Sigmoid colon (tissue), 7 donors: ENCODE measurements at places on chromosomes 12 and 14. TPM values are rescaled to one million over a fixed set of nuclear protein-coding genes. Genes with fewer than 3 reads are reported as not detected.
A peak's percentile ranks its signal among the peaks of the same experiment; 100 is the strongest.

- DNase-seq = no peak
Observed at GRCh38 chr12:19759227-19759626, 319.9 kb downstream of the AEBP2 start.

GRCh38 chr14:68135028-68135427 lies 315.4 kb downstream of the RAD51B start:
- DNase-seq = no peak

DNA sequence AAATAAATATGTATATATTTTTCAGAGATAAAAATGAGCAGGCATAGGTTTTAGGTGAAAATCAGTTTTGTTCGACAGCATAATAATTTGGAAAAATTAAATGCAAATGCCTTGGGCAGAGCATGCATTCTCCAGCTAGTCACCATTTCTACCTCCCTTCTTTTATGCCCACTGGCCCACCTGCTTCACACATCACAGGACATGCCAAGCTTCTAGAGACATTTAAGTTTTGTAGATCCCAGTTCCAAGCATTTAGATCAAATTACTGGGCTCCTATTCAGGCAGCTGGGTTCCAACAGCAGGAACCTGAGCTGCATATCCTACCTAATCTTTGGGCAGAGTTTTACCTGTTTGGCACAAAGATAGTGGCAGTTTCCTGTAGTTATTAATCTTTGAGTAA lies 67.6 kb upstream of the SLC38A4 start:
- DNase-seq = no peak

GRCh38 chr12:93008044-93008778 lies 79.1 kb upstream of the EEA1 start:
- no peak for DNase-seq

GRCh38 chr12:54060174-54060974 lies 6.7 kb downstream of the HOXC4 start:
- no peak for DNase-seq

DNA sequence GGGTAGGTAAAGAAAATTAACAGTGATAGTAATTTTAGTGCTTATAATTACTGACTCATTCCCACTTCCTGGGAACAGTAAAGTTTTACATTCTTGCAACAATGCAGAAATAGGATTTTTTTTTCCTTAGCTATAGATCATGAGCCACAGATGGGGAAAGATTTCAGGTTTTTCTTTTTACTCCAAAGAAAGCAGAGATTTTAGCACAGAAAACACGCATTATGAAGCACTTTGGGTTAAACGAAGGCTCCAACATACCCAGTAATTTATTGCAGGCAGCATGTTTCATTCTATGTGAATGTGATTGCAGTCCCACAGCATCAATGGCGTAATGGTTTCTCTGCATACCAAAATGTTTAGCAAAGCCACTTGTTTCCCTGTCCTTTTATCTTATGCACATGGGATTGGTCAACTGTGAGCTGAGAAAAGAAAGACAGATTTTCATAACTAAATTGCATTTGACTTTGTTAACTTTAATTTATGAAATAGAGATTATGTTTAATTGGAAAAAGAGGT lies 124.6 kb upstream of the E2F7 start:
- no peak for DNase-seq

DNA sequence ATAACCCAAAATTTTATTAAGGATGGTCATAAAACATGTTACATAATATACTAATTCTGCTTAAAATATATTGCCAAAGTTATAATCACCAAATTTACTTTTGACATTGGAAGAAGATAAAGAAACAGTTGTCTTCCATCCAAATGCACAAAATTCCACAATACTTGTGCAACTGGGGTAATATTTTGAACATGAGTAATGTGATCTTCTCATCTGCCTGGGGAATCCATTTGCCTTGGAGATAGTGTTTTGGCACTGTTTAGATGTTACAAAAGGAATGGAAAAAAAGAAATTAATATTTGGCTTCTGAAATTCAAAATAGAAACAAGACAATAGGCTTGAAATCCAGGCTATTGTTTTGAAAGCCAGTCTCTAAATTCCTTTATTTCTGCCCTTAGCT lies 9.1 kb downstream of the GPR19 start:
- no peak for DNase-seq

DNA sequence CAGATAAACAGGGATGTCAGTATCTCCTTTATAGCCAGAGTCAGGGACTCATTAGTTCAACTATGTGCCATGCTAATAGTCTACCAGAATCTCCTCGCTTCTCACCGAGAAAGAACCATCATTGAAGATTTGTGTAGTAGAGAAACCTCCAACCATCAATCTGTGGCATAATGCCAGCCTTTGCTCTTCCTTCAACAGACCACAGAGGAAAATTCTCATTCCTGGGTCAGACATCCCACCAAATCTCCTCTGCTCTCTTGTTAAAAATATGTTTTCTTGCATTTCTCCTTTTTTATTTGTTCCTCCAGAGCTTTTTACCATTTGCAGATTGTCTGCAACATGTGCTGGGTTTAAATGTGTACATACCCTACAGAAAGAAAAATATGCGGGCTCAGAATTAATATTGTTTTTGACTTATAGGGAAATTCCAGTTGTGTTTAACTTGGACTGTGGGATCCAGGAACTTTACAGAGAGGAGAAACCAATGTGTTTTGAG lies 64.9 kb downstream of the LLPH start:
- no peak for DNase-seq

DNA sequence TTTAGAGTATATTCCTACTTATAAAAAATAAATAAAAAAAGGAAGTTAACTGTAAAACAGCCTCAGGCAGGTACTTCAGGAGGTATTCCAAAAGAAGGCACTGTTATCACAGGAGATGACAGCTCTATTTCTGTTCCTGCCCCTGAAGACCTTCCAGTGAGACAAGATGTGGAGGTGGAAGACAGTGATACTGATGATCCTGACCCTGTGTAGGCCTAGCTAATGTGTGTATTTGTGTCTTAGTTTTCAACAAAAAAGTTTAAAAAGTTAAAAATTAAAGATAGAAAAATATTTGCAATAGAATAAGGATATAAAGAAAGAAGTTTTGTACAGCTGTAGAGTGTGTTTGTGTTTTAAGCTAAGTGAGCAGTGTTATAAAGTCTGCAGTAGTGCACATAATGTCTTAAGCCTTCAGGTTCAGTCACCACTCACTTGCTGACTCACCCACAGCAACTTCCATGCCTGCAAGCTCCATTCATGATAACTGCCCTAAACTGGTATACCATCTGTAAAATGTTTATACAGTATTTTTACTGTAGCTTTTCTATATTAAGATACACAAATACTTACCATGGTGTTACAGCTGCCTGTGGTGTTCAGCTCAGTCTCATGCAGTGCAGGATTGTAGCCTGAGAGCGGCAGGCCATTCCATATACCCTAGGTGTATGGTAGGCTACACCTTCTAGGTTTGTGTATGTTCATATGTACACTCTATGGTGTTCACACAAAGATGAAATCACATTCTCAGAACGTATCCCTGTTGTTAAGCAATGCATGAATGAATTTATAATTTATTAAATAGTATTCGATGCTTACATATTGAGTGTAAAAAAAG lies 121.1 kb downstream of the ANO6 start:
- no peak for DNase-seq

DNA sequence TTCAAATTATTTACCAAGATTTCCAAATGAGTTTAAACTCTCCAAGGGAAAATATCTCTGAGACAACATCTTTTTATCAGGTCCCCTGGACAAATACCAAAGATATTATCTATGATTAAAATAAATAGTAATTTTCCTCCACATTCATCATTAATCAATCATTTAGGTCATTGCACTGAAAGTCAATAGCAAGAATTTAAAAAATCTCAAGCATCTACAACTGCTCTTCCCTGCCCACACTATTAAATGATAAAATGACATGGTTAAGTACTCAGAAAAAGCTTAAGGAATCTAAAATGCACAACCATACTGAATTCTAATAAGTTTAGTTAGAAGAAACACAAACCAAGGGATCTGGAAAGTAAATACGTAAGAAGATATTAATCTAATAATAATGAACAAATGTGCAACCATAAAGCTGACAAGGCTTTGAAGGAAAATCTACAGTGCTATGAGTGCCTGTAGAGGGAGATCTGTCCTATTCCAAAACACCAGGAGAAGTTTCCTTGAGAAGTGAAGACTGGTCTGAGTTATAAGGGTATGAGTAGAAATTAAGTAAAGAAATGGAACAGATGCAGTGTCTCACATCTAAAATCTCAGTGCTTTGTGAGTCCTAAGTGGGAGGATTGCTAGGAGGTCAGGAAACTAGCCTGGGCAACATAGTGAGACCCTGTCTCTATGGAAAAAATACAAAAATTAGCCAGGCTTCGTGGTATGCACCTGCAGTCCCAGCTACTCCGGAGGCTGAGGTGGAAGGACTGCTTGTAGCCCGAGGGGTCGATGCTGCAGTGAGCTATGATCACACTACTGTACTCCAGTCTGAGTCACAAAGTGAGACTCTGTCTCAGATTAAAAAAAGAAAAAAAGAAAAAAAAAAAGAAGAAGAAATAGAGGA lies 19.2 kb downstream of the INTS13 start:
- DNase-seq = no peak

- DNase-seq = no peak
Observed at GRCh38 chr12:468671-469389, 9.1 kb downstream of the B4GALNT3 start.

DNA sequence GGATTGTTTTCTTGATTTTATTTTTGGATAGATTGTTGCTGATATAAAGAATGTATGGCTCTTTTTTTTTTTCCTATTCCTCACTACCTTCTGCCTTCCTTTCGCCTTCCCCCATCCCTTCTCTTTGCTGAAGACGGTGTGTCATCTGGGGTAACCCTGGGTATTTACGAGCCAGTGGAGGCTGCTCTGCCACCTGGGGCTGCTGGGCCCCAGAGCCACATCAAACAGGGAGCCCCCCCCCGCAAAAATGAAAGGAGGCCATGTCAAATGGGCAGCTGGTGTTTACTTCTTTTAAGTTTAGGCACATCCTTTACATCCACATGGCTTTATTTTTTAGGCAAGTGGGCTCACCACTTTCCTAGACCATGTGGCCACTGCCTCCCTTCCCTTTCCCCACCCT lies 25.4 kb downstream of the CHST11 start:
- no peak for DNase-seq

DNA sequence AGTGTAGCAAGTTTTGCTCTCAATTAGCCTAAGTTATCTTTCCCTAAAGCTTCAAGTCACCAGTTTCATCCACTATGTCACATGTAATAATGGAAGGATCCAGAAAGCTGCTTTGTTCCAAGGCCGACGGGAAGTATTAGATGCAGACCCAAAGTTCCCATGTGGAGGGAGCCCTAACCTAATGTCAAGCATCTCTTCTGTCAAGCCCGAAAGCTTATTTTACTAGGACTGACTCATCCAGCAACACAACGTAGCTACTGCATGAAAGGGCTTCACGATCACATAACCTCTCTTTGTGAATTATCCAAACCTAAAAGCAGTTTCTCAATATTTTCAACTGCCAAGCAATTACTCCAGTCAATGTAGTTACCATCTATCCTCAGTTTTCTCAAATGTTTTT lies 133.4 kb downstream of the SLC6A15 start:
- no peak for DNase-seq

DNA sequence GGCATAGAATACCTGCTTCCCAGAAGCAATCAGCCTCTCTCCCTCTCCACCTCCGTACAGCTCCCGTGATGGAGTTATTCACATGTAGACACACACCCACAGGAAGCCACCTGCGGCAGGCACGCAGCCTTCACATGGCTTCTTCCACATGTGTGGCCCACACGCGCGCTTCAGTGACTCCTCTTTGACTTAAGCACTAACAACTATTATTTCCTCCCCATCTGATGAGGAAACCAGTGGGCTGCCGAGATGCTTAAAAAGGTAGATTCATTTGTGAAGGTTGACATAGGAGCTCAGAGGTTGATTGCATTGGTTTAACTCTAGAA lies 69.3 kb downstream of the PRMT8 start:
- DNase-seq = no peak

- DNase-seq = no peak
Observed at GRCh38 chr14:61461808-61462275, 140.5 kb downstream of the PRKCH start.

GRCh38 chr14:100350986-100351385 lies 27.8 kb downstream of the SLC25A47 start:
- no peak for DNase-seq

DNA sequence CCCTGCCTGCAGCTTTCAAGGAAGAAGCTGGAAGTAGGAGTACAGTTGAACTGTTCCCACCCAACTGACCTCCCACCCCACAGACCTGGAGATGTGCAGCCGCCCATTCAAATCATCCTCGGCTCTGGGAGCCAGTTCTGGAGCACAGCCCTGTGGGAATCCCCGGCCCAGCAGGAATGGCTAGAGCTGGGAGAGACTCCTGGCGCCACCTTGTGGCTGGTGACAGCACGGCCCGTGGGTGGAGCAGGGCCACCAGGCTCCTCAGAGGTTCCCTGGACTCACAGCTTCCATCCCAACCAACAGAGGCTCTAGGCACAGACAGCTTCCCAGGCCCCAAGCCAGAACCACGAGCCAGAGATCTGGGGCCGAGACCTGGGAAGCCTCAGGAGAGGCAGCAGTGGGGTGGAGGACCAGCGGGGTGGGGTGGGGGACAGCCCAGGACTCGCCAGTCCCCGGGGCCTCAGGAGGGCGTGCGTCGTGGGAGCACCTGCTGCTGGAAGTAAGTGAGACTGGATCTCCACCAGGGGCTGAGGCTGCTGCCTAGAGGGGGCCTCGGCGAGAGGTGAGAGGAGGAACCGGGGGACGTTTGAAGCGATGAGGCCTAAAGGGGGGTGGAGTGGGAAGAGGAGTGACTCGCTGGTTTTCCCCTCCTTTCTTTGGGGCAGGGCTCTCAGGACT lies 43.4 kb downstream of the RNF34 start:
- DNase-seq = peak; percentile 93

DNA sequence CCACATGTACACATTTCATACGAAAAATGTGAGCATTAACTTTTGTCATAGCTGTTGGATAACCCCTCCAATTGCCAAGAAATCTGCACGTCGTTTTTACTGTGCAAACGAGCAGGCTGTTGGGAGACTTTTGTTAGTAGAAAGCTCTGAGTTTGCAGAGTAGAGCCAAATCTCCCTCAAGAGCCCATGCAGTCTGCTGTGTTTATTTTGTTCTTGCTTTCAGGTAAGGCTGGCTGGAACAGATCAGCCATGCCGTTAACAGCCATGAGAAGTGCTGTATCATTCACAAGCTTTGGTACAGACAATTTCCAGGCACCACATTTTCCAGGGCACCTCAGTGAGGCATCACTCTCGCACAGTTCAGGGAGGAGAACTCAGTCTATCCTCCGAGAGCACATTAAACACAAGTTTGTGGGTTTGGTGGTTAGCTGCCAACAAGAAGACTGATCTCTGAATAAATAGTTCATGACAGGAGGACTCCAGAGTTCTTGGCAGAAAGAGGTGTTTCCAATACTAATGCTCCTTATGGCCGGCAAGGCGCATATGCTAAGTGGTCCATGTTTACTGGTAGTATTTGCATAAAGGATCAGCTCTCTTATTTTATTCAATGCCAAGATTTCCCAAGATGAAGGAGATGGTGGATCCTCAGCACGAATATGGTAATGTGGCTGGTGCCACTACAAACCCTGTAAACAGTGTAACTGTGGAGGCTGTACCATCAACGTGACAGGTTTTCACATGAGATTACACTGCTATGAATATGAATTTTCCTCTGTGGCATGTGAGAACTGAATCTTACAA lies 30.3 kb upstream of the PELI2 start:
- peak; percentile 74 for DNase-seq

The SERPINA3 gene
- 97.8 TPM for total RNA-seq

The MTA1 gene
- 25.7 TPM for total RNA-seq

The MEG3 gene
- total RNA-seq = 28.0 TPM

The WSCD2 gene
- total RNA-seq = 10.5 TPM

The NEK9 gene
- total RNA-seq = 62.0 TPM

The ENO2 gene
- total RNA-seq = 37.5 TPM

The METAP2 gene
- 152 TPM for total RNA-seq

The BMP4 gene
- 31.4 TPM for total RNA-seq

The SIX6 gene
- not detected for total RNA-seq

The LBHD2 gene
- not detected for total RNA-seq

The DLK1 gene
- not detected for total RNA-seq

The CCDC38 gene
- not detected for total RNA-seq

The PTPRO gene
- 1.1 TPM for total RNA-seq
